ENCODE measurements at places on chromosomes 3 and 15. TPM values are rescaled to one million over a fixed set of nuclear protein-coding genes. Genes with fewer than 3 reads are reported as not detected.

DNA sequence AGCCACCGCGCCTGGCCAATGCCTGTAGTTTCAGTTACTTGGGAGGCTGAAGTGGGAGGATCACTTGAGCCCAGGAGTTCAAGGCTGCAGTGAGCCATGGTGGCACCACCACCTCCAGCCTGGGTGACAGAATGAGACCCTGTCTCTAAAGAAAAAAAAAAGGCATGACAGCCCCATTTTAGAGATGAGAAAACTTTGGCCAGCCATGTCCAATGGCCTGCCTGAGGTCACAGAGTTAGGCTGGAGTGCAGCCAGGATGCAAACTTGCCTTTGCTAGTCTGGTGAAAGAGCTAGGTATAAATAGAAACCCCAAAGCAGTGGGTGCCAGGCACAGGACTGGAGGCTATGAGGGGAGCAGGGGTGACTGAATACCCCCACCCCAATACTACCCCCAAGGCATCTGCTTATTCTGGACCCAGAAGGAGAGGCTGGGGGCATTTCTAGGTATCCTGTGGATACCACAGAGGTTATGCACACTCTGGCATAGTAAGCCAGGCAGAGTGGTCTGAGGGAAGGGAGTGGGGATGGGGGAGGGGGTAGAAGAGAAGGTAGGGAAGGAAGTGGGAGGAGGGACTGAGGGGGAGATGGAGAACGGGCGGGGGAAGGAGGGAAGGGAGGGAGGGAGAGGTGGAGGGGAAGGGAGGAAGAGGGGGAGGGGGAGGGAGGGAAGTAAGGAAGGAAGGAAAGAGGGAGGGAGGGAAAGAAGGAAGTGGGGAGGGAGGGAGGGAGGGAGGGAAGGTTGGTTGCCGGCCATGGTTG, 16.2 kb upstream of the C15orf39 start:
- no peak for DNase-seq

- DNase-seq: no peak
Measured at GRCh38 chr3:44993471-44994205, 17.6 kb downstream of the EXOSC7 start.

DNA sequence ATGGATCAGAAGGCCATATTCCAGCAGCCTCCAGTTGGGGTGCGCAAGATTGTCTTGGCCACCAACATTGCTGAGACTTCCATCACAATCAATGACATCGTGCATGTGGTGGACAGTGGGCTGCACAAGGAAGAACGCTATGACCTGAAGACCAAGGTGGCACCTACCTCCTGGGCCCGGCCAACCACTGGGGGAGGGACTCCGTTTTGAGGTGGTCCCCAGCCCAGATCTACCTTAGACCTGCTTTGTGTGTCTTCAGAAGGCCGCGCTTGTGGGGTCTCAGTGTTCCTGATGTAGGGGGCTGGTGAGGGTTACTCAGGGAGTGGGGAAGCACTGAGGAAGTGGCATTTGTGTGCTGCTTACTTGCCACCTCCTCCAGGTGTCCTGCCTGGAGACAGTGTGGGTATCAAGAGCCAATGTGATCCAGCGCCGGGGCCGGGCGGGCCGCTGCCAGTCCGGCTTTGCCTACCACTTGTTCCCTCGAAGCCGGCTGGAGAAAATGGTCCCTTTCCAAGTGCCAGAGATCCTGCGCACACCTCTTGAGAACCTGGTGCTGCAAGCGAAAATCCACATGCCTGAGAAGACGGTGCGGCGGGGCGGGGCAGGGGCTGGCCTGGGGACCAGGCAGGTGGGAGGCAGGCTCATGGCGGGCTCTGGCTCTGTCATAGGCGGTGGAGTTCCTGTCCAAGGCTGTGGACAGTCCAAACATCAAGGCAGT, 45.0 kb downstream of the DHX30 start:
- no peak for DNase-seq

DNA sequence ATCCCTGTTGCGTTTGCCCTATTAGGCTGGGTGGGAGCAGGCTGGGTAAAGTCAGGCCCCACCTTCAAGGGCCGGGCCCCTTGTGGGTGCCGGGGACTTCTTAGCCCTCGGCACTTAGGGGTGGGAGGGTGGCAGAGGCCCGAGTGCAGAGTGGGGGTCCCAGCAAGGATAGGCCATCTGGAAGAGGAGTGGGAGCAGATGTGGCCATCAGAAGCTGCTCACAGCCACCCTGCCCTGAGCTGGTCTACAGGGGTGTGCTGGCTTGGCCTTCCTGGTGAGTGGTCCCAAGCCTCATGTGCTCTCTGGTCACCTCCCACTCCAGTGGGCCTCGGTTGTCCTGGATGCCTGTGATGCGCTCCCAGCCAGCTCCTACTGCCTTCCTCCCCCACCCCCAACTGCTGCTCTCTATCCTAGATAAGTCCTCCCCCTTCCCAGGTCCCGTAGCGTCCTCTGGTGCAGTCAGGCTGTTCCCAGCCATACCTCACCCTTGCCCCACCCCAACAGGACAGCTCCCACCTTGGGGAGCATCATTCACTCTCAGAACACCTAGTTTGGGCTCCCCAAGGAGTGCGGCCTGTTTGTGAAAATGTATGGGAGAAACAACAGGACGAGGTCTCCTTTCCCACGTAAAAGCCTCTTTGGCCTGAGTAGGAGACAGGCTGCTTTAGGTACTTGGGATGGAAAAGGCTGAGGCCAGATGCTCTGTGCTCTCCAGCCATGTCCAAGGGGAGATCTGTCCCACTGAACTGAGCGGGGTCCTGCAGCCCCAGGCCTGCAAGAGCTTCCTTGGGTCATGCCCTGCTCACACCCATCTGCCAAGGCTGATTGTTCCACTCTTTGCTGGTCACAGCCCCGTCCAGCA, 24.9 kb upstream of the PLXNA1 start:
- DNase-seq: no peak

DNA sequence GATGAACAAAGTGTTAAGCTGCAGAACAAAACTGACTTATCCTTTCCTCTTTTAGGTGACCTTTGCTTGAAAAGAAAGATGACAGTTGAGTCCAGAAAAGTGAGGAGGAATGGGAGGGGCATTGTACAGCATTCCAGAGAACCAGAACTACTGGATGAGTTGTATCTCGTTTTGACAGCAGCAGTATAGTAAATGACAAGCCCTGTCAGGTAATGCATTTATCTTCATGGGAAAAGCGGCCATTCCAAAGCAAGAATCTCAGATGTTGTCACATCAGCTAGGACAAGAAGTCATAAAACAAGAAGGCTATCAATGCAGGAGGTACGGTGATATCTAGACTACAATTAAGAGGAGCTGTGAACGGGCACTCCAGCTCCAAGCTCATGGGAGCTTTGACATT, 421.5 kb downstream of the MAGI1 start:
- no peak for DNase-seq

DNA sequence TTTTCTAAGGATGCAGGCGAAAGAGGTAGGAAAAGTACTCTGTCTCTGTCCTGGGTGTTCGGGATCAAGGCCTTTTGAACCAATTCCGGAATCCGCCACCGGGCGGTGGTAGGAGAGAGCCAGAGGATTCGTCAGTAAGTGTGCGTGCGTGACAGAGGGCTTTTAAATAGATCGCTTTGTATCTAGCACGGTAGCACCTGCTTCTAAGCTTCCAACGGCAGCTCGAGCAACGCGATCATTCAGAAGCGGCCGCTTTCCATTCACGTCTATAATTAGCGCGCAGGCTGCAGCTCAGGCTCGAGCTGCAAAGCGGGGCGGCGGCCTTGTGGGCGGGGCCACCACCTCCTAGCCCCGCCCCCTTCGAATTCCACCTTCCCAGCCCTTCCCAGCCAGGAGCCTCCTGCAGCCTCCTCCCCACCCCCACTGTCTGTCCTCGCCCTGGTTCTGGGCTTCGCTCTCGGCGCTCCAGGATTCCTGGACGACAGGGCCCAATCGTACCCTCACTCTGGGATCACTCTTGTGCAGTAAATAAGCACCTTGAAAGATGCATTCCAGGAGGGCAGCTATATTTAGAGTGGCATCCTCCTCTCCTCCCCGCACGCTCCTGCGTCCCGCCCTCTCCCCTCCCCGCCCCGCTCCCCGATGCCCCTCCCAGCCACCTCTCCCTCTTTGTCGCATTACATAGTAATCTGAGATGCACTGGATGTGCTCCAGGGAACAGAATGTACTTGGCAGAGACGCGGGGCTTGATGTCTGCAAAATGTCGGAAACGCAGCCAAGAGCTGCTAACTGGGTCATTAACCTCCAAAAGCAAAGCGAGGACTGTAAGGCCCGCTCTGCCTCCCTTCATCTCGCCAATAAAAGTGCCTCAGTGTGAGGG, 224.1 kb upstream of the TPRG1 start:
- DNase-seq: no peak

DNA sequence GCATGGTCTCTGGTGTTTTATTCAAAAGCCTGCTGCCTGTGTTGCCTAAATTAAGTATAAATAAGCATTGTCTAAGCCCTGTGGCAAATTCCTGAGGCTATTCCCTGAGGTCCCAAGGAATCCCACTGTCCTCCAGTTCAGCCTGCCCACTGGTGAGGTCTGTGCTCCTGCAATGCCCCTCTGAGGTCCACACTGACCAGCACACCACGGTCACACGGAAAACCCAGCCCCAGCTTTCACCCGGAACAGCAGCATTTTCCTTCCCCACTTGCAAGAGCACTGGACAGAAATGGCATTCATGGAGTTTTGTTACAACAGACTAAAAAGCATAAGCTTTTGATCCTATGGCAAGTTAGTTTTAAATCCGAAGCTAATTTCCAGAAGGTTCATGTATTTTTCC, 234.0 kb downstream of the KLF13 start:
- DNase-seq: no peak

GRCh38 chr3:66507423-66508260, 6.8 kb upstream of the LRIG1 start:
- no peak for DNase-seq

DNA sequence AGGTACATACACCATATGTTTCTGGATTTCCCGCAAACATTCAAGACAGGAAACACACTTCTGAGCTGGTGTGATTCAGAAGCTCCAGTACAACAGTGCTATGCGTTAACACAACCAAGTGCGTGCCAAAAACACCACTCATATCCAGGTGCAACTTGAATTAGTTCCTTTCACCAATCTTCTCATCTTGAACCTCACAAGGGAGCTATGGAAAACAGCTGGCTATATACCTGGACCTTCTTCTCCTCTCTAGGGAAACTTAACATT, 31.3 kb downstream of the SUSD5 start:
- no peak for DNase-seq

CIB2 gene
- 1.8 TPM for total RNA-seq

SCG5 gene
- not detected for total RNA-seq

CP gene
- 0.69 TPM for total RNA-seq

All from T-cell (primary cell).